ENCODE measurements at places on chromosomes 2 and 18.
A peak's percentile ranks its signal among the peaks of the same experiment; 100 is the strongest.

DNA sequence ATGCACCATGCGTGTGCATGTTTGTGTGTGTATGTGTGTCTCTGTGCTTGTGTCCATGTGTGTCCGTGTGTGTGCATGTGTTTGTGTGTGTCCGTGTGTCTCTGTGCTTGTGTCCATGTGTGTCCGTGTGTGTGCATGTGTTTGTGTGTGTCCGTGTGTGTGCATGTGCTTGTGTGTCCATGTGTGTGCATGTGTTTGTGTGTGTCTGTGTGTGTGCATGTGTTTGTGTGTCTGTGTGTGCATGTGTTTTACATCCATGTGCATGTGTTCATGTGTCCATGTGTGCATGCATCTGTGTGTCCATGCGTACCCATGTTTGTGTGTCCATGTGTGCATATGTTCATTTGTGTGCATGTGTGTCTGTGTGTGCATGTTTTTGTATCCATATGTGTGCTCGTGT, 100.5 kb downstream of the LBH start:
- DNase-seq = no peak

DNA sequence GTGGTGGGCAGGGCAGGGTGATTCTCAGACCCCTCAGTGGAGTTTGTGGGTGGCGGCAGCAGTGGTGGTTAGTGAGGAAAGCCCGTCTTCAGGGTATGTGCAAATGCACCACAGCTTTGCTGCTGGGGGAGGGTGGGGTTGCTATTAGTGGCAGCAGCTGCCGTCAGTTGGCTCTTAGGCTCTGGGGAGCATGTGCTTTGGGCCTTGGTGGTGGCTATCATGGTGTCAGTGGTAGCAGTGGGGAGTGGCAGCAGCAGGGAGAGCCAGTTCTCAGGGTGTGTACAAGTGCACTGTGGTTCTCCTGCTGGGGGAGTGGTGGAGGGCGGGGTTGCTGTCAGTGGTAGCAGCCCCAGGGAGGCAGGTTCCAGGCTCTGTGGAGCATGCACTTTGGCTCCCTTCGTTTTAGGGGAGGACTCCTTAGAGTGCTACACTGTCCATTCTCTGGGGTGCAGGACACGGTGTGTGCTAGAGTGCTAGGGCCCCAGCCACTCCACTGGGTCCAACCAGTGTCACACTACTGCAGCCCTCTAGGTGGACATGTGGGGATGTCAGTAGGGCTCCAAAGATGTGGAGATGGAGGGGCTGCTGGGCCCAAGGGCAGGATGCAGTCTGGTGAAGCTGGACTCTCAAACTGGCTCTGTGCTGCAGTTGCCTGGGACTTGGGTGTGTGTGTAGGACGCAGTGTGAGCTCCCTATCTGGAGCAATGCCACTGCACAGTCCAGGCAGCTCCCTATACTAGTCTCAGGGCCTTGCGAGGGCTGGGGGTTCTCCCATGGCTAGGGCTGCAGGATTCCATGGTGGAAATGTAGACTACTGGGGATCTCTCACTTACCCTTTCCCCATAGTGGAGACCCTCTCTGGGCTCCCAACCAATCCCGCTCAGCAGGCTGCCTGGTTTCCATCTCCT, 45.3 kb downstream of the ADCYAP1 start:
- DNase-seq = no peak

GRCh38 chr2:215664847-215665525, 229.1 kb upstream of the FN1 start:
- peak; percentile 97 for DNase-seq

GRCh38 chr18:57803103-57803969, at the start of gene ATP8B1:
Gene ATP8B1 (minus strand): TSS chr18:57803315. CDS start chr18:57731807, 71,508 bp downstream.
- peak; percentile 42 for DNase-seq

GRCh38 chr18:51074605-51075004, 44.6 kb downstream of the SMAD4 start:
- DNase-seq = peak; percentile 51

- DNase-seq = no peak
Observed at GRCh38 chr2:64222351-64222750, 78.1 kb upstream of the PELI1 start.

DNA sequence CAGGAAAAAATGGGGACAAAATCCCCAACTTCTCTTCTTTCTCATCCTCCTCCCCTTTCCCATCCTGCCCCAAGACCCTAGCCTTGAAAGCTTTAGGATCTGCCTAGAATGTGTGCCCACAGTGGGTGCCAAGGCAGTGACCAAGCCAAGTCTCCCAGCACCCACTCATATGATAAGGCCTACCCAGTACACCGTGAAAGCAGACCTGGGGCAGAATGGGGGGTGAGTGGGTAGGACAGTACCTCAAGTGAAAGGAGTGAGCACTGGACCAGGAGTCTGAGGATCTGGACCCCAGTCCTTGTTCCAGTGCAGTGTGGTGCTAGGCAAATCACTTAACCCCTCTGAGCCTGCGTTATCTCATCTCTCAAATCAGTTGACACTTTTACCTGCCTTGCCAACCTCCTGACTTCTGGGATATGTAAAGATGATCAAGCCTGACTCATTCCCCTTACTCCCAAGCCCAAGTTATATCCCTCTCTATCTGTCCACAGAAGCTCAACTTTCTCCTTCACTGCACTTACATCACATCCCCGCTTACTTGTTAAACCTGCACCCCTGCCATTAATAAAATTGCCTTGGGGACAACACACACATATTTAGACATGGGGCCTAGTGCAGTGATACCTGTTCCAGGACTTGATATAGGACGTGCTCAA, 109.7 kb downstream of the ATL2 start:
- DNase-seq = no peak

- DNase-seq = no peak
Observed at GRCh38 chr2:59660262-59660661, 893.2 kb downstream of the BCL11A start.

- no peak for DNase-seq
Observed at GRCh38 chr18:33871363-33872025, 293.5 kb downstream of the ASXL3 start.

DNA sequence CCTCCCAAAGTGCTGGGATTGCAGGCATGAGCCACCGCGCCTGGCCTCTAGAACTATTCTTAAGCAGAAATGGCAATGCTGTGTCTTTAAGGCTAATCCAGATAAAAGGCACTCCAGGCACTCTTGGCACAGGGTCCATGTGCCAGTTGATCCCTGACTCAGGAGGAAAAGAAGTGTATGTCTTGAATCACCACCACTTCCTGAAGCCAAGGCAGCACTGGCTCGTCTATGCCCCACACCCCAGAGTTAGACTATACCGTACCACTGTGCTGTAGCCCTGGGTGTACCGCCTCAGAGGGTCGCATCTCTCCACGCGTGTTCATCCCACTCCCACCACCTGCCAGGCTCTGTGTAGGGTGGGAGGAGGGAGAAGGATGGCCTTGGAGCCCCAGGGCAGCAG, 9.0 kb downstream of the TNFRSF11A start:
- no peak for DNase-seq

GRCh38 chr2:237319086-237319820, 94.7 kb downstream of the COL6A3 start:
- no peak for DNase-seq

DNA sequence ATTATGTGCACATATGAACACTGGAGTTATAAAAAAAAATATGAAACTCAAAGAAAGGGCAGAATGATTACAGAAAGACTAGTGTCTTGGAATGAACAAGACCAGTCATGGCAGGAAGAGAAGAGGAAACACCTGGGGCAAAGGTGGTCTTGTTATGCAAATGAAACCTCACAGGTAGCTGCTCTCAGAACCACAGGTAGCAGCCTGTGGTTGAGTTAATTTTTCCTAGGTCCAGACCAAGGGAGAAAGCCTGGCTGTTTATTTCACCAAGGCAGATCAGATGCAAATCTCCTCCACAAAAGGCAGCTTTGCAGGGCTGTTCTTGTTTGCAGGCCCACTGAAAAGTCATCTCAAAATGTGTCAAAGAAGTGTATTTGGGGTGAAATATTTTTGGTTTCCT, 785.8 kb downstream of the RNF144A start:
- no peak for DNase-seq

GRCh38 chr2:136310005-136310495, 192.1 kb upstream of the CXCR4 start:
- no peak for DNase-seq

DNA sequence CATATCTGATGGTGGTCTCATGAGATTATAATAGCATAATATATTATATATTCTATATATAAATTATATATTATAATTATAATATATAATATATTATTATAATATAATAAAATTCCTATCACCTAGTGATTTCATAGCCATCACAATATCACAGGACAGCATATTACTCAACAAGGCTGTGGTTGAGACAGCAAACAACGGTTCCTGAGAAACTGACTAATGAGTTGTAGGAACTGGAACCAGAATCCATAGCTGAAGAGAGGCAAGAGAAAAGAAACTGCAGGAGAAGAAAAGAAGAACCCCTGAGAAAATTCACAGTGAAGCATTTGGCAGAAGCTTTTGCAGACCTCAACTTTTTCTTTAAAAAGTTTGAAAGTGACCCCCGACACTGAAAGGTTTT, 84.0 kb downstream of the BCL2L11 start:
- peak; percentile 60 for DNase-seq

DNA sequence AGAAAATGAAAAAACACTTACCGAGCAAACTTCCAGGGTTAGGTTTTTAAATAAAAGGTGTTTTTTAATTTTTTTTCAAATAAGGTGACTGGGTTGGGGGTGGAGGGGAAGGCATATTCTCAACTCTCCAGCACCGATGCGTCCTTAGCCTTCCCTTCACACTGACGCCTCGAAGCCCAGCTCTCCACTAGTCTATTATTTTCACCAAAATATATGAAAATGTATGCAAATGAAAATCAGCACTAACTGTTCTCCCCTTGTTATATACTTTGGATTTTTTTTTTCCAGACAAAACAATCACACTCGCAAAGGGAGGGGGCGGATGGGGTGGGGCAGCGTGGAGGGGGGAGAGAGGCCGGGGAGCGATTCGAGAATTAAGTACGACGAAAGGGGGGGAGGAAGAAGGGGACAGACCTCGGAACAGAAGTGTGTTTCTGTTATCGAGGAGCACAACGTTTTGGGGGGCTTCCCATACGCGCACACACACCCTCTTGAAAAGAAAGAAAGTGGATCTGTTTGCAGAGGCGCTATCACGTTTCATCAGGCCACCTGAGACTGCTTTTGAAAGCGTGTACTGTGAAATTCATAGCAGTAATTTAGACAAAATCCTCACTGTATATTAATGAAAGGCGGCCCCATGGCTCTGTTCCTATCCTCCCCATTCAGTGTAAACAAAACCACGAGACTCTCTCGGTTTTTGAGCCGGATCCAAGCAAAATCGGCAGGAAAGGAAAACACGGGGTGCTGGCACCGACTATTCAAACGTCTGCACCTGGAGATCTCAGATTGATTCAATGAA, 2.4 kb upstream of the POU3F3 start:
- DNase-seq = no peak

GRCh38 chr2:6864923-6865345, 773 bp downstream of the CMPK2 start:
- DNase-seq = peak; percentile 7

DNA sequence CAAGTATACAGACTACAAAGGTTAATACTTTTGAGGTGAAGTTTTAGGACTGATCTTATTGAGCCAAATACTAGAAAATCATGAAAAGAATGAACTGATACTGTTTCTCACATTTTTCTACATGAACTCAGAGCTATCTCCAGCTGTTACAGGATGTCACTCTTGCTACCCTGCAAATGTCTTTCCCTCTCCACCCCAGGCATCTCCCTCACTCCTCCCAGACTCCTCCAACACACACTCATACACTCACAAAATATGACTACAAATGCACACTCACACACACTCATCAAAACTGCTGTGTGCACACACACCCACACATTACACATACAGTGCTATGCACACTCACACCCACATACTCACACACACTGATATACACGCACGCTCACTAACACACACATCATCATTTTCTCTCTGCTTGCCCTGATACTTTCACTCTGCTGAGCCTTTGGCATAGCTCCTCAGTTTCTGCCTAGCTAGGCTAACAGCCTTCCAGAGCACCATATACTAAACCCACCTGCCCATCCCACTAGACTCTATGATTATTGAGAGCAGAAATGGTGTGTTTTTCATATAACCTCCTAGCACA, 273.3 kb downstream of the CD226 start:
- DNase-seq = no peak

DNA sequence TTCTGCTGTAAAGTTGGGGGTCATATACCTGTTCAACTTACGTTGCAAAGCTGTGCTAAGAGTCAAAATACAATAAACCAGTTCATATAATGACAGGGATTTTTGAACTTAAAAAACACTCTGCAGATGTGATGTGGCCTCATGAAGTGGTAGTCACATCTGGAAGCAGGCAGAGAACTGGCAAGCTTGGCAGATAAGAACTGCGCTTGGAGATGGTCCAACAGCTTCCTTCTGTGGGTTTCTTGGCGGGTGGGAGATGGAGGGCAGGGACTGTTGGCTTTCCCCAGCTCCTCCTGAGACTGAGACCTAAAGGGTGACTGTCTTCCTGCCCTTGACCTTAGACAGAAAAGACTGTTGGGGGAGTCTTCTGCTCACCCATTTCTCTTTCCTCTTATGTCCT, 140.4 kb downstream of the CTIF start:
- DNase-seq = no peak

DNA sequence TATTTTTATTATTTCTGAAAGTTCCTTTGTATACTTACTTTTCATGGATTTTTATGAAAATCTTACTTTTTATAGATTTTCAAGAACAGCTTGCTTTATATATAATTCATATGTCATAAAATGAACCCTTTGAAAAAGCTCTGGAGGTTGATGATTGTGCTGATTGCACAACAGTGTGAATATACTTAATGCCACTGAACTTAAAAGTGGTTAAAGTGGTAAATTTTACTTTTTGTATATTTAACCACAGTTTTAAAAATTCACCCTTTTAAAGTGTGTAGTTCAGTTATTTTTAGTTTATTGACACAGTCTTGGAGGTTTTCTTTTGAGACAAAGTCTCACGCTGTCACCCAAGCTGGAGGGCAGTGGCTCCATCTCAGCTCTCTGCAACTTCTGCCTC, 8.4 kb downstream of the SANBR start:
- no peak for DNase-seq

DNA sequence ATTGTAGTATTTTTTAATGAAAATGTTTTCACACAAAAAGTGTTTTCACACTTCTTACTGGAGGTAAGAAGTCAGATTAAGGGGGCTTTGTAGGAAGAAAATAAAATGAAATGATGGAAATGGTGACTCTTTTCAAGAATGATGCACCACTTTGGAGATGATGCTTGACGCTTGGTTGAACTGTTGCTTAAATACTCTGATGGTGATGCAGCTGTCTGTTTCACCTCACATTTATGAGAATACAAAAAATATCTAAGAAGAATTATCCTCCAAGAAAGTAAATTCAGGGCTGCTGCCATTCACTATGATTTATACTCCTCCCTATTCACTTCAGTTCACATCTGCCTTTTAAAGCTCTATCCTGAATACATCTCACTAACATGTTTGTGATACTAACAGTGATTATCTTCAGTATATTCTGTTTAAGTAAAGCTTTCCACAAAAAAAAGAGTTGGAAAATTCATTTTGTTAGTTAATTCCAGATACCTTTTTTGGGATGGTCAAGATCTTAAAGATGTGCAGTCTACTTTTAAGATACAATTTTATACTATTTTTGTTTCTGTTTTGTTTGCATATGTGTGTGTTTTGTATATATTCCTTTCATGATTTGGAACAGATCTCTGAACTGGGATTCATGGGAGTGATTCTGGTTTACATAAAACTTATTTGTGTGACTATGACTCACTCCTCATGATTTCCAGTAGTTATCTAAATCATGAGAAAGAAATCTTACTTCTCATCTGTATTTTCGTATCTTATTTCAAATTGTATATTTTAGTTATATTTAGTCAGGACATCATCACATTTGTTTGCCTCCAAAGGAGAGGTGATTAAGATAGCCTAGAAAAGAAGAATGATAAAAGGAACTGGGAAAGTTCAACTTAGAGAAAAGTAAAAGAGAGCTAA, 53.1 kb downstream of the SLC39A10 start:
- DNase-seq = no peak
